ENCODE measurements at places on chromosomes 7 and 10.

DNA sequence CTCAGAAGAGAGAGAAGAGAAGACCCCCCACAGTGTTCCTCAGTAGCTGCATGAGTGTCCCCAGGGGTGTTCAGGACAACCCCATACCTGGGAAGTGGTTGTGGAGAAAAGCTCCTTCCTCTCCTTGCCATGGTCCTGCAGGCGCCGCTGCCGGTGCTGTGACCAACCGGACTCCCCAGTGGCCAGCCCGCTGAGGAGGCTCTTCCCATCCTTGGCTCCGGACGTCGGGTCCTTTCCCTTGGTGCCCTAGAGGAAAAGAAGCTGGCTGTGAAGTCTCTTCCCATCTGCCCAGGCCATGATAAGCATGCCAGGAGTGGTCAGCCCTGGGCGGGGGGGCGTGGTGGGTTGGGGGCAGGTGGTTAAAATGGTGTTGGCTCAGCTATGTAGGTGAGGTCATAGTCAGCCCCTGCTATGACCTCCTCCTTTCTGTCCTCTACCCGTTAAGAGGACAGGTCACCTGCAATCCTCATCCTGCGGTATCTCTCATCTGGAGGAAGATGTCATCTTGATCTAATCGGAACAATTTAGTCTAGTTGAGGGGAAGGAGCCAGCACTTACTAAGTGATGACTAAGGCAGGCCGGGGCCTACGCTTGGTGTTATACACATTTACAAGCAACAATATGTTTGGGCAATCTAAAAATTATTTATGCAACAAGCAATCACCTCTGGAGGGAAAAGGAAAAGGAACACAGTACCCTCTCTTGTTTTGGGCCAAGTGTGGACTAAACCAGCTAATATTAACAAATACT is 13.2 kb downstream of the WDR91 start:
- DNase-seq: no peak

GRCh38 chr7:40382145-40382544 is 247.3 kb downstream of the SUGCT start:
- DNase-seq: no peak

- no peak for DNase-seq
These were observed 18.8 kb upstream of the VPS41 start for GRCh38 chr7:38927751-38928150.

DNA sequence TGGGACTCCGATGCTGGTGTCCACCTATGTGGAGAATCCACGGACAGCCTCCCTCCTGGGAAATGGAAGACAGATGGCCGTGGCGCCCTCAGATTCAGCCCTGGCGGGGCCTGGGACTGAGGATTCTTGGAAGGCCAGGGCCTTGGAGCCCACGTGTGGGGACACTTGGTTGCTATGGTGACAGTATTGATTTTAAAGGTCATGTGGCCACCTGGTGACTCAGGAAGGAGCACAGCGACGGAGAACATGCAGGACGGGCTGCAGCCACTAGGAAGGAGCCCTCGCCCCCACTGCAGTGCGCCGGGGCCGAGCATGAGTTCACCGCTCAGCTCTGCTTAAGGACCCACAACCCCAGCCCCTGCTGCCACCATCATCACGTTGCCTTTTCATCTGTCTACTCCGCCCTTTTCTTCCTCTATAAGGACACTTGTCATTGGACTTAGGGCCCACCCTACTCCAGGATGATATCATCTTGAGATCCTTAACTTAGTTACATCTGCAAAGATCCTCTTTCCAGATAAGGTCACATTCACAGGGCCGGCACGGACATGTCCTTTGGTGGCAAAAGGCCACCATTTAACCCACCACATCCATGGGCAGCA is 3.7 kb upstream of the STK32C start:
- no peak for DNase-seq

- DNase-seq: no peak
These were observed 35.1 kb upstream of the GRID1 start for GRCh38 chr10:86401588-86402282.

DNA sequence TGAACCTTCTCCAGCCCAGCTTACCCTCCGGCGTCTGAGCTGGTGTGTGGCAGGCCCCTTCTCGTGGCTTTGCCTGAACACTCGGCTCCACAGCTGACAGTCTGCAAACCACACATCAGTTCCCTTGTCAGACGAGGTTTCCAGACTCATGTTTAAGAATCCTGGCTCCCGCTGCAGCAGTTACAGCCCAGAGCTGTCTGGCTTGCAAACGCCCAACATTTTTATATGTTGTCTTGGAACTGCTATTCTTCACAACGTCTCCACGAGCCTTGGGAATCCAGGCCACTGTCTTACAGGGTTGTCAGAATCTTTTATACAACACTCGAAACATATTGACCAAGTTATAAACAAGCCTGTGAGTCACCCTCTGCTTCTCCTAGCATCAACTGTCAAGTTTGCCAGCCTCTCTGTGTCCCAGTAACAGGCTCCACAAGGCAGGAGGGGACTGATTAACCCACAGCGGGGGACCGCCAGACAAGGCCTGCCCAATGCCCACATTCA is 68.1 kb downstream of the TNS3 start:
- peak; percentile 72 for DNase-seq

GRCh38 chr10:59741048-59741447 is 12.2 kb downstream of the MRLN start:
- no peak for DNase-seq

GRCh38 chr10:69409176-69409495 is 7.6 kb downstream of the TACR2 start:
- no peak for DNase-seq

- DNase-seq: peak; percentile 24
These were observed 520.2 kb downstream of the REEP3 start for GRCh38 chr10:64041185-64041988.

DNA sequence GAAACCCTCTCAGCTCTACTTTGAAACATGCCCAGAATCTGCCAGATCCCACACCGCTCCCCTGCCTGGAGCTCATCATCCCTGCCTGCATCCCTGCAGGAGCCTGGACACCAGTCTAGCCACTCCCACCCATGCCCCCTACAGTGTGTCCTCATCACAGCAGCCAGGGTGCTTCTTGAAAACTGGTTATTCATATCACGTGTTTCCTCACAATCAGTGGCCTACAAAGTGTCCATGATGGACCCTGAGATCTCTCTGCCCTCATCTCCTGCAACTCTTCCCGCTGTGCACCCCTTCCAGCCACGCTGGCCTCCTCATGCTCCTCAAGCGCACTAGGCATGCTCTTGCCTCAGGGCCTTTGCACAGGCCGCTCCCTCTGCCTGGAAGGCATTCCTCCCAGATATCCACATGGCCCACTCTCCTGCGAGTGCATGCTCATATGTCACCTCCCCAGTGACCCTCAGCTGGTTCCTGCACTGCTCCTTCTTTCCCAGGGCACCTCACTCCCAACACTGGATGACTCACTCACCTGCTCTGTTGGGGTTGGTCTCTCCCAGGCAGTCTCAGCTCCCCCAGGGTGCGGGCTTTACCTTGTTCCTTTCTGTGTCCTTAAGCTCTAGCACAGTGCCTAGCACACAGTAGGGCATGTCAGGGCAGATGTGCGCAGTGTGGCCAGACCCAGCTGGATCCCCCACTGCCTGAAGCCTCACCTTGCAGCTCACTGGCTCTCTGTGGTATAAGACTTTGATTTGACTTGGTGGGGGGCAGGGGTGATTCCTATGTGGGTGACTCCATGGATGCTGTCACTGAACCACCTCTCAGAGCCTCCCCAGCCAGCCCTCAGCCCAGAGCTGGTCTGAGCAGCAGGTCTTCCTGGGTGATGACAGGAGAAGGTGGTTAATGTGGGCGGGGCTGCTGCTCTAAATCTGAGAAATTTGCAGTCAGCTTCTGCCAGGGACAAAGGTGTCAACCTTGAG is 37.3 kb downstream of the CDH23 start:
- no peak for DNase-seq

DNA sequence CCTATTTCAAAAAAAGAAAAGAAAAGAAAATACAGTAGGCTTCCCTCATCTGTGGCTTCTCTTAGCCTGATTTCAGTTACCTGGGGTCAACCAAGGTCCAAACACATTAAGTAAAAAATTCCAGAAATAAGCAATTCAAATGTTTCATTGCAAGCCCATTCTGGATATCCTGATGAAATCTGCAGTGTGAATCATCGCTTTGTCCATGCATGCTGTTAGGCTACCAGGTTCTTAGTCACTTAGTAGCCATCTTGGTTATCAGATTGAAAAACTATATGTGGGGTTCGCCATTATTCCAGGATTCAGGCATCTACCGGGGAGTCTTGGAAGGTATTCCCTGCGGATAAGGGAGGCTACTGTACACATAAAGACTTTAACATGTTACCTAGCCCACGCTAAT is 991 bp upstream of the FAM204A start:
- no peak for DNase-seq

DNA sequence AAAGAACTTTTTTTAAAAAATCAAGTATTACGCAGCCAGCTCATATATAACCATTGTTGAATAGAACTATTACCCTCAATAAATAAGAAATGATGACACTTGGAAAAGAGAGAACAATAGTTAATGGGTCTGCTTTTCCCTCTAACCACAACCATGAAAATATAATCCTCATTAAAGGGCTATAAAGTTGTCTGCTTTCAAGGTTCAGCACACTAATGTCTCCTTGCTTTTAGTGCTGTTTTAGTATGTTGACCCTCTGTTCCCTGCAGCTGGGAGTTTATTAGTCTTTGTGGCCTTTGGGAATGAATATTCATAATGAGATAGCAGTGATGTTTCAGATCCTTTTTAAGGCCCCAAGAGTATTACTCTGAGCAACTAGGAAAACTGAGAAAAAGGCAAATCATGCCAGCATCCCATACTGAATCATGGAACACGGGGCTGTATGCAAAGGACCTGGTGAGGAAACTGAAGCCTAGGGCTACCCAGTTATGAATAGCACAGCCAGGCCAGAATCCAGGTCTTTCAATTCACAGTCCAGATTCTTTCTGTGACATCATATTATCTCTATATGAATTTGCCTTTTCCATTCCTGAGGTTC is 332.0 kb upstream of the LRGUK start:
- no peak for DNase-seq

GRCh38 chr10:86667421-86668181 is 710 bp upstream of the LDB3 start:
- DNase-seq: no peak

DNA sequence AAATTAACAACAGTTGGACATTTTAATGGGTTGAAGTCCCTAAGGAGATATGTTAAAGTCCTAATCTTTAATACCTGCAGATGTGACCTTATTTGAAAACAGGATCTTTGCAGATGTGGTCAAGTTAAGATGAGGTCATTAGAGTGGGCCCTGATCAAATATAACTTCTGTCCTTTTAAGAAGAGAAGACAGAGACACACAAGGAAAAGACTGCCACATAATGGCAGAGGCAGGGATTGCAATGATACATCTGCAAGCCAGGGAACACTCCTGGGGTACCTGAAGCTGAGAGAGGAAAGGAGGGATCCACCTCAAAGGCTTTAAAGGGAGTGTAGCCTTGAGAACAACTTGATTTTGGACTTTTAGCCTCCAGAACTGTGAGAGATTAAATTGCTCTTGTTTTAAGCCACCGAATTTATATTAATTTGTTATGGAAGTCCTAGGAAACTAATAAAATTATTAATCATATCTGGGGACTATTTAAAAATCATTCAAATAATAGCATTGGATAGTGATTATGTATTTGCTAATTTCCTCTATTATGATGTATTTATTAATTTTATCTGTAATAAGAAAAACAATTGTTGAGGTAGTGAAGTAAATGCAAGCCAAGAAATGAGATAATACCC is 700.0 kb upstream of the PCDH15 start:
- DNase-seq: no peak

DNA sequence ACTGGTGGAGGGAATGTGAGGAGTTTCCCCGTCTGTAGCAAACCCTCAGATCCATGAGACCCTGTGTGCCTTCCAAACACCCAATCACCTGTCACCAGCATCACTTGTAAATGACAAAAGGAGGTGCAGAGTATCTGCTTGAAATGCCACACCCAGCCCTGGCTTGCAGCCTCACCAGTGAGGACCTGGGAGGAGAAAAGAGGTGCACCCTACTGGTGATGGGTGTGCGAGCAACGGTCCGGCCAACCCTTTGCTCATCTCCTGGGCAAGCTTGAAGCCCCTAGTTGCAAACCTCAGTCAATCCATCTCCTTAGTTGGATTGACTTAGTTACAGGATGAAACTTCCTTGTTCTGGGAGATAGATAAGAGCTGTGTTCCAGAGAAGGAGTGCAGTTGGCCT is 62.4 kb upstream of the WAPL start:
- no peak for DNase-seq

- no peak for DNase-seq
These were observed 15.2 kb downstream of the PALD1 start for GRCh38 chr10:70493660-70494234.

All from amniotic stem cell (primary cell).